Calu3 (cell line): ENCODE measurements at places on chromosomes 2 and 18.

DNA sequence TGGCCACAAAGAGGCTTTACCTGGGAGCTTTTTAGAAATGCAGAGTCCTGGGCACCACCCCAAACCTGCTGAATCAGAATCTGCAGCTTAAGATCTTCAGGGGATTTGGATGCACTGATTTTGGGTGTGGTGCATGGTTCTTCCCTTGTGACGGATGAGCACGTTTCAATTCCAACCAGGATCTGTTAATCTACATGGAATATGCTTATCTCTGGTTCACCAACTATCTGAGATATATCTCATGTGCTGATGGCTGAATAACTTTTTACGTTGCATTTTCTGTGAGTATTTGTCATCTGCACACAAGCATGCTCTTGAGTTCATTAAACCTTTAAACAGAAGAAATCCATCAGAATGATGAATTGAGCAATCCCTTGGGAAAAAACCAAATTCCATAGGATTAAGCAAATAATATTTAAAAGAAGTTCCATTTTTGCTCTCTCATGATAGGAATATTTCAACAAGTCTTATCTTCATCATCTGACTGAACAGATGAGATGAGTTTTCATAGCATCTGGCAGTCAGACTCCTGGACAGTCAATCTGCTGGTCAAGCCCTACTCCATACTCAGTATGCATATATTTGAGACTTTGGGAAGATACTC, 120.6 kb downstream of the PLB1 start:
- DNase-seq: no peak

GRCh38 chr18:65907281-65907680, 156.5 kb downstream of the CDH7 start:
- DNase-seq: no peak

GRCh38 chr2:241891315-241891987, 21.9 kb downstream of the RTP5 start:
- DNase-seq: no peak

DNA sequence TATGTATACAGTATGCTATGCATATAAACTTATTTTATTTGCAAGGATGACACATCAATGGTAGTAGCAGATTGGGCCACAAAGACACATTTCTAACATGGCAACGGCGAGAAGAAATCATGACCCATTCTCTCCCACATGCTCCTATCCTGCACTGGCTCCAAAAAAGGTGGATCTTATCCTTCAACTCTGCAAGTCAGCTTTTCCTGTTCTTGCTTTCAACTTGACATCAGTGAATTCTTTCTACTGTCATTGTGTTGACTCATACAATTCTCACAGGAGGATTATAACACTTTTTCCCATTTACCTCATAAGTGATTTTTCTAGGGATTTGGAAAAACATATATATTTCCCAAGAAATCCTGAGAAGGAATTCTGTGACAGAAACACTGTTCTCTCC, 53.1 kb downstream of the ACVR1 start:
- DNase-seq: no peak

DNA sequence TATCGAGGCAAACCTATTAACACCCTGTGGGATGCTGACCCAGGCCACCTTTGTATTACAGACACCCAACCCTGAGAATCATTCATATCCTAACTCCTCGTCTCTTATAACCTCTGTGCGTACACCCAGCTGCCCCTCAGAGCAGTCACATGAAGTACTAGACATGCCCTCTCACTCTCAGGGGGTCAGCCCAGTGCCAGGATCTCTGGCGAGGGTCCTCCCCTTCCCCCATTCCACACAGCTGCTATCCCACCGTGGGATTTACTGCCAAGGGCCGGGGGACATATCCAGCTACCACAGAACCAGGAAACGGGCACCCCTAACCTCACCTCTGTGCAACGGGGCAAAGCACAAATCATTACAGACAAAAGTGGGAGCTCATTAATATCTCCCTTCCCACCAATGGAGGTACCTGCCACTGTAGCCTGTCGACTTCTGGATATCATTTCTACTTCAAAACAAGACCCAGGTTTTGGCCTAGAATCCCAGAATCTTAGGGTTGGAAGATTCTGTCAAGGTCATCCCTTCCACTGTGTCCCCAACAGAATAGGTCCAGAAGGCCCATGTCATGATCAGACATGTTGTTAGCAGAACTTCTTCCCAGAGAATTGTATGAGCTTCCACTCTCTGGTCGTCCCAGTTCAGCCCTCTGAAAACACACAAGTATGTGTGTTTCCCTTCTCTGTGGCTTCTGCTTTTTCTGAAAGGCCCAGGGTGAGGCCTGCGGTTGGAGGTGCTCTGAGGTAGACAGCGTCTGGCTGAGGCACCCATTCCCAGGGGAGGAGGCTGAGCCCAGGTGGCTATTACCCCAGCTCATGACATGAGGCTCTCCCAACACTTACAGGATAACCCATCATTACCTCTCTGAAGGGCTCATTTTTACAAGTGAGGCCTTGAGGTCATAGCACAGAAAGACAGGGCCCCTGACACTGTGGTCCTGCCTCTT, 1.7 kb downstream of the TMBIM1 start:
- DNase-seq: no peak

- DNase-seq: no peak
Measured at GRCh38 chr18:80169607-80170006, 60.5 kb downstream of the ADNP2 start.

DNA sequence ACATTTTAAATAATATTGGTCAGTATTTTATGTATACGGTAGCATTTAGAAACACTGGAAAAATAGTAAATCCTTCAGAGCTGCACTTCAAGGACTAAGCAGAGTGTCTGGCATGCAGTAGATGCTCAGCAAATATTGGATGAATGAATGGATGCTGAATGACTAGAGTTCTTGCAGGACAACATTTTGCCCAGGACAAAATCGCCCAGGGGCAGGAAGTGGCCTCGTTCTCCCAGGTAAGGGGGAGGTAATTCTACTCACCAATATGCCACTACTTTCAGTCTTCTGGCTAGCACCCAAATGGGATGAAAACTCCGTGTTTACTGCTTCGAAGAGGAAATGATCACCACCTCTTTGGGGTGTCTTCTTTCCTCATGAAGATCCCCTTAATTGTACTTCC, 4.0 kb upstream of the DGUOK start:
- DNase-seq: no peak

GRCh38 chr2:200742426-200742825, 69.3 kb upstream of the BZW1 start:
- DNase-seq: no peak

DNA sequence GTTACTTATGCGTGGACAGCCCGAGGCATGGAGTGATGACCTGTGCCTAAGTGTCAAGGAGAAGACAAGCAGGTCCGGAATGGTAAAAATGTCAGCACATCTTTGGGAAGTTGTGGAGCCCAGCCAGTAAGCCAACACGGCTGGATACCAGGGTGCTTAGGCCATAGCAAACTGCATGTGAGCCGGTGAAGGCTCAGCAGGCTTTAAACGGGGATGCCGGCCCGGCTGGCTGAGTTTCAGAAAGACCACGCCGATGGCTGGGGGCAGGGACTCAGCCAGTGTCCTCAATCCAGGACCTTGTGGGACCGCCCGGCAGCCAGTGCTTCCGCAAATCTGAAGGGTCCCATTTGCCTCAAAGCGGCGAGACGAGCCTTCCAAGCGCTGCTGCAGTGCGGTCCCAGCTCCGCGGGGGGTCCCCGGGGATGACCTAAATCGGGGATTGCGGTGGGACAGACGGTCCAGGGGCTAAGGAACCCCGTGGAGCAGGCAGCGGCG, 946 bp upstream of the AGAP1 start:
- no peak for DNase-seq

- no peak for DNase-seq
Measured at GRCh38 chr2:109712123-109712449, 82.0 kb upstream of the RGPD5 start.

DNA sequence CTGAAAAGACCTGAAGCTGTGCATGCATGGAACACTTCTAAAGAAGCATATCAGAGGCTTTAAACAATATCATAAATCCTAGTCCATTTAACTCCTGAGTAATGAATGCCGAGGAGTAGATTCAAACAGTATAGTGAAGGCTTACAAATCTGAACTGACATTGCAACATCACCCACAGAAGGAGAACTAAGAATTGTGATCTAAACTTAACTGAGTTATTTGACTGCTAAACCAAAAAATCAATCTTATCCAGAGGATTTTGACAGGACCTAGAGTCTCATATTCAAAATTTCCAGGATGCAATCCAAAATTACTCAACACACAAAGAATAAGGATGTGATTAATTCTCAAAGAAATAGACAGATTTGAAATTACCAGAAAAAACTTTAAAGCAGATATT, 181.0 kb downstream of the SLC39A10 start:
- DNase-seq: no peak

DNA sequence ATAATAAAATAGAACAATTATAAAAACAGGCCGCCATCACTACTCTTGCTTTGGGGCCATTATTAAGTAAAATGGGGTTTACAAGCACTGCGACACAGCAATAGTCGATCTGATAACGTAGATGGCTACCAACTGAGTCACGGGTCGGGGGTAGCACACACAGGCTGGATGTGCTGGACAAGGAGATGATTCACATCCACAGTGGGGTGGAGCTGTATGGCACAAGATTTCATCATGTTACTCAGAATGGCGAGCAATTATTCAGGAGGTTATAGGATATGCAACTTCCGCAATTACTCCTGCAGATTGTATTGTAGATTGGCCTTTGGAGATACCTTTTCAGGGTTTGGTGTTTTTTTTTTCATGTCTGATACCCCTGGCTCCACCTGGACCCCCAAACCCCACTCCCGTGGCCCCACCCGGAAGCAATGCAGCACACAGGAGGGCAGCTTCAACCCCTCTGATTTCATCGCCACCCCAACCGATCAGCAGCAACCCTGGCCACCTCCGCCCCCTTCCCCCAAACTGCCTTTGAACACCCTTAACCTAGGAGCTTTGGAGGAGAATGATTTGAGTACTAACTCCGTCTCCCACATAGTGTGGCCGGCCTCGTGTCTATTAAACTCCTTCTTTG, 21.4 kb upstream of the MLPH start:
- no peak for DNase-seq
